ENCODE measurements at places on chromosomes 1 and 21.

- no peak for DNase-seq
- H3K36me3 ChIP-seq = no peaks in the 10 kb centered on the region
- no peaks in the 10 kb centered on the region for H3K4me1 ChIP-seq
- H3K27me3 ChIP-seq = no peaks in the 10 kb centered on the region
- no peak overlapping the region for H3K4me3 ChIP-seq
These were observed 505.8 kb downstream of the SMYD3 start for GRCh38 chr1:246001142-246001836.

DNA sequence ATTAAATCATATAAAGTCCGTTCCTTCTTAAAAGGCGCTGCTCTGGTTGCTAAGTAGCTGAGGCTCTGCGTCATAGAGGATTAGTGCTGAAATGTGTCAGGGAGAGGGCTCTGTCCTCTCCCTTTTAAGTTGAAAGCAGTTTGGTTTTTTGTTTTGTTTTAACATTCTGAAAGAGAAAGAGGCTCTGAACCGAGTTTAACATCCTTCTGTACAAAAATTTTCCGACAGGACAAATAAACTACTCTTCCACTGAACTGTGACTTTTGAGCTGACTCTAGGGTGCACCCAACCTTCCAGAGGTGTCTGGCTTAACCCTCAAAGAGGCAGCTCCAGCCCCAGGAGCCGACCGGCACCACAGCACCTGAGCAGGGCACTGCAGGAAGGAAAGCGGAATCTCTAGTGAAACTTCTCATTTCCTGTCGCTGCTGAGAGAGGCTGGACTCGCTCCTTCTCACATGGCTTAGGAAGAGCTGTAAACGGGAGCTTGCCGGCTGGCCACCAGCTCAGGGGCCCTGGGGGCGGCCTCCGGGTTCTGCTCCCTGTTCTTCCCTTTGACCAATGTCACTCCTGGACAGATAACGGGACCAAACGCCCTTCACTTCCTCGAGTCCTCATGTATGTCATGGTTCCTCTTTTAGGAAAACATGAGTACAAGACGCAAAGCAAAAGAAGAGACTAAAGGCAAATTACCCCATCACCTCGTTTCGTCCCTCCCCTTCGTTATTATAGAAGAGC lies 1.2 kb downstream of the VAV3 start:
- peak overlapping the region; percentile 91 for H3K27ac ChIP-seq
- peak; percentile 58 for DNase-seq
- H3K4me3 ChIP-seq = peak overlapping the region; percentile 86
- H3K36me3 ChIP-seq = peaks cover 3% of the 10 kb centered on the region

- peaks cover 45% of the 10 kb centered on the region for H3K4me1 ChIP-seq
- H3K27me3 ChIP-seq = peaks cover 38% of the 10 kb centered on the region
- H3K36me3 ChIP-seq = no peaks in the 10 kb centered on the region
- no peak for DNase-seq
These were observed 15.7 kb upstream of the LMNA start for GRCh38 chr1:156098784-156099183.

- H3K4me3 ChIP-seq = no peak overlapping the region
- no peaks in the 10 kb centered on the region for H3K36me3 ChIP-seq
- H3K27me3 ChIP-seq = peaks cover 5% of the 10 kb centered on the region
- no peaks in the 10 kb centered on the region for H3K4me1 ChIP-seq
- no peak overlapping the region for H3K27ac ChIP-seq
These were observed 87.2 kb downstream of the ATP1A1 start for GRCh38 chr1:116460261-116460660.

DNA sequence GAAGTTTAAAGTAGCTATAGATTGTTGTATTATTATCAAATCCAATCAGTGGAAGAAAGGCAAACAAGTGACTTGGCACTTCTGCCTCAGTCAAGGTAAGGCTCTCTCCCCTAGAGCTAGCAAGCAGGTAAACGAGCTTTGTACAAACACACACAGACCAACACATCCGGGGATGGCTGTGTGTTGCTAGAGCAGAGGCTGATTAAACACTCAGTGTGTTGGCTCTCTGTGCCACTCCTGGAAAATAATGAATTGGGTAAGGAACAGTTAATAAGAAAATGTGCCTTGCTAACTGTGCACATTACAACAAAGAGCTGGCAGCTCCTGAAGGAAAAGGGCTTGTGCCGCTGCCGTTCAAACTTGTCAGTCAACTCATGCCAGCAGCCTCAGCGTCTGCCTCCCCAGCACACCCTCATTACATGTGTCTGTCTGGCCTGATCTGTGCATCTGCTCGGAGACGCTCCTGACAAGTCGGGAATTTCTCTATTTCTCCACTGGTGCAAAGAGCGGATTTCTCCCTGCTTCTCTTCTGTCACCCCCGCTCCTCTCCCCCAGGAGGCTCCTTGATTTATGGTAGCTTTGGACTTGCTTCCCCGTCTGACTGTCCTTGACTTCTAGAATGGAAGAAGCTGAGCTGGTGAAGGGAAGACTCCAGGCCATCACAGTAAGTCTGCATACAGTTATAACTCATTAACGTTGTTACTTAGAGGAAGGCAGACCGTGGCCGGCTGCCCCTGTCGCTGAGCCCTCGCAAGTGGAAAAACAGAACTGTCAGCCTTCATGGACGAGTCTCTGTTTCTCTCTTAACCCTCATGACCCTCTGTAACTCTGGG lies at the start of gene PALMD:
Gene PALMD, plus strand, starts transcription at position 415 of the 833 bp plus-strand sequence. Its CDS starts 205 bp downstream, at position 620.
- peaks cover 24% of the 10 kb centered on the region for H3K27me3 ChIP-seq
- H3K27ac ChIP-seq = no peak within 1 kb of the TSS
- H3K4me1 ChIP-seq = no peaks in the 10 kb centered on the region
- no peak for DNase-seq
- no peak within 1 kb of the TSS for H3K4me3 ChIP-seq
- H3K36me3 ChIP-seq = no peaks in the 10 kb centered on the region

DNA sequence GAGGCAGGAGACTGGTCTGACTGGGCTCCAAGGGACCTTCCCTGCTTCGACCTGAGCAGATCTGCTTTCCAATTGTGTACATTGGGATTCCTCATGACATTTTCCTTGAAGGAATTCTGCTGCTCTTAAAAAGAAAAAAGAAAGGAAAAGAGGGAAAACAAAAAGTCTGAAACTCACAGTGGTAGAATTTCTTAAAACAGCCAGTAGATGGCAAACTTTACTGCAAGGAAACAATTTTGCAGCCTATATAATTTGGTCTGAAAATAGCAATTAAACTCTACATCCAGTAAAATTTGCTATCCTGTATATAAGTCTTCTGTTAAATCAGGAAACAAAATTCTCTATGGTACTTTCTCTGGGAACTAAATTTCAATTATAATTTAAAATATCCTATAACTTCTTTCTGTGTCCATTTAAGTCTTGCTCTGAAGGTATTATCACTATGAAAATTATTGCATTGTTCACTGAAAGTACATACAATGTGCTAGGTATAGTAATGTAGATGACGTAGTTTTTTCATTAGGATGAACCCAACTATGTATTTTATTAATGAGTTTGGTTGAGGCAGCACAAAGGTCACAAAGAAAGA lies 59.8 kb downstream of the CRB1 start:
- no peak overlapping the region for H3K27ac ChIP-seq
- H3K4me1 ChIP-seq = no peaks in the 10 kb centered on the region
- peaks cover 10% of the 10 kb centered on the region for H3K27me3 ChIP-seq
- no peak overlapping the region for H3K4me3 ChIP-seq
- DNase-seq = no peak
- H3K36me3 ChIP-seq = no peaks in the 10 kb centered on the region

- H3K36me3 ChIP-seq = no peaks in the 10 kb centered on the region
- H3K4me1 ChIP-seq = no peaks in the 10 kb centered on the region
- H3K27ac ChIP-seq = no peak overlapping the region
- no peak for DNase-seq
These were observed 243.4 kb downstream of the KIF26B start for GRCh38 chr1:245398180-245398579.
